ENCODE measurements at places on chromosomes 5 and 9.
A peak's percentile ranks its signal among the peaks of the same experiment; 100 is the strongest.

DNA sequence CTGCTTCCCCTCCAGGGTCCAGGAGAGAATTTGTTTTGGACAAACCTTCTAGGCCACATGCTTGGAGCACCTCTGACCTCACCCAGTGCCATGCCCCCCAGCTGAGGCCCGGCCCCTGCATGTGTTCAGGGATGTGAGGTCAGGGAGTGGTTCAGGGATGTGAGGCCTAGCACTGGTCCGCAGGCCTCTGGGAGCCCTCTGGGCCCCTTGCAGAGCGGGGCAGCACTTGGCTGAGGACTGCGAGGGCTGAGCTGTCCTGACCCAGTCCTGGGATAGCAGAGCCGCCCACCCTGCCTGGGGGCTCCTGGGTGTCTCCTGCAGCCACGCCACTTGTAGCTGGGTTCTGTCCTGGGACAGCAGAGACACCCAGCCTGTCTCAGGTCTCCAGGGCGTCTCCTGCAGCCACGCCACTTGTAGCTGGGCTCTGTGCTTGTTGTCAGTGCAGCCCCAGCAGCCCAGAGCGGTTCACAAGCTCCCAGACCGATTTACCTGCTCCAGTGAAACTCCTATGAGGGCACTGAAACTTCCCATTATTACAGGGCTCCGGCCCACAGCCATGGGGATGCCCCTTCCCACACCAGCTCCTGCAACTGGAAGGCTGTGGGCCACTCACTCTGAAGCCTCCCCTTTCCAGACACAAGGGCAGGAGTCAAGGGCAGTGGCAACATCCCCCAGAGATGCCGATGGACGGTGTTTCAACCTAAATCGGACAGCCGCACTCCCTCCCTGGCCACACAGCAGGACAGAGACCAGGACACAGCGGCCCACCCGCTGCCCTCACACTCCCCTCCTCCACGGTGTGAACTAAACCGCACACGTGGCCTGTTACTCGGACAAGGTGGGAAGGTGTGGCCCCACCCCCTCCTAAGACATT, 5.4 kb upstream of the CEP72 start:
- DNase-seq, result no peak

GRCh38 chr5:143557061-143557818, 153.8 kb upstream of the NR3C1 start:
- DNase-seq, result no peak

- DNase-seq, result no peak
These were observed at the start of gene ERAP2 for GRCh38 chr5:96876292-96876850. TSS of gene ERAP2 (plus strand) at chr5:96876500. CDS start at chr5:96879686, 3,186 bp downstream.

- DNase-seq, result peak; percentile 7
These were observed 347.8 kb downstream of the TRIM32 start for GRCh38 chr9:117034866-117035265.

- DNase-seq, result no peak
These were observed 15.2 kb upstream of the RNU6ATAC start for GRCh38 chr9:134179595-134179917.

GRCh38 chr9:19598722-19599121, 189.9 kb downstream of the ACER2 start:
- DNase-seq, result no peak

GRCh38 chr5:17219992-17220391, 2.6 kb downstream of the BASP1 start:
- no peak for DNase-seq

DNA sequence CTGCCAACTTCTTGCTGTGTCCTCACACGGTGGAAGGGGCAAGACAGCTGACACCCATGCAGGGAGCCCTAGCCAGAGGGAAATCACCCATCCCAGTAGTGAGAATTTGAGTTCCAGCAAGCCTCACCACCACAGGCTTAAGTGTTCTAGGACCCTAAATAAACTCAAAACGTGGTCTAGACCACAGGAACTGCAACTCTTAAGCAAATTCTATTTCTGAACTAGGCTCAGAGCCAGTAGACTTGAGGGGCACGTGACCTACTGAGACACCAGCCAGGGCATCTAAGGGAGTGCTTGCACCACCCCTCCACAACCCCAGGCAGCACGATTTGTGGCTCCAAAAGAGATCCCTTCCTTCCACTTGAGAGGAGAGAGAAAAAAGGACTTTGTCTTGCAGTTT, 96.0 kb upstream of the PHF24 start:
- no peak for DNase-seq

- no peak for DNase-seq
These were observed 17.6 kb downstream of the DENND1A start for GRCh38 chr9:123912167-123912897.

- no peak for DNase-seq
These were observed 54.5 kb downstream of the PHF2 start for GRCh38 chr9:93630806-93631411.

DNA sequence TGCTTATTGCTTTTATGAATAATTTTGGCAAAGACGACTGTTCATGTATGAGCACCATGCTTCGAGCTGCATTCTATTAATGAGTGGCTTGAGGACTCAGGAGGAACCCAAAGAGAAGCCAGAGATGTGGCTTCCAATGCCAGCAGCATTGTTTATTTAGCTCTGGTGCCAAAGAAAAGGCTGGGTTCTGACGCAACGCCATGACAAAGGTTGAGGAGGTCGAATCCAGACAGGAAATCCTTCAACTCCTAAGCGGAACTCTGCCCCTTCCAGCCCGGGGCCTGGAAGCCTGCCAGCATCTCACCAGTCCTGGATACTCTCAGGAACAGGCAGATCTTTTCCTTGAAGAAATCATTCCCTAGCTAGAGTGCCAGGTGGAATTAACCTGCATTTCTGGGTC, 104.4 kb downstream of the ARHGAP26 start:
- DNase-seq, result no peak

DNA sequence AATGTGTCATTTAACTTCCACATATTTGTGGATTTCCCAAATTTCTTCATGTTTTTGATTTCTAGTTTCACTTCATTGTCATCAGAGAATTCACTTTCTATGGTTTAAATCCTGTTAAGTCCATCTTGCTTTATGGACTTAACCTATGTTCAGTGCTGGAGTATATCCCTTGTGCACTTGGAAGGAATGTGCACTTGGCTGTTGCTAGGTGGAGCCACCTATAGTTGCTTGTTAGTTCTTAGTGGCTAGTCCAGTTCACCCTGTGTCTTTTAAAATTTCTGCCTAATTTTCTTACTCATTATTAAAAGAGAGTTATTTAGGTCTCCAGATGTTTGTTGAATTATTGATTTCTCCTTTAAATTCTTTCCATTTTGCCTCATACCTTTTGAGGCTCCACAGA, 1472.5 kb upstream of the CDH6 start:
- DNase-seq, result no peak

DNA sequence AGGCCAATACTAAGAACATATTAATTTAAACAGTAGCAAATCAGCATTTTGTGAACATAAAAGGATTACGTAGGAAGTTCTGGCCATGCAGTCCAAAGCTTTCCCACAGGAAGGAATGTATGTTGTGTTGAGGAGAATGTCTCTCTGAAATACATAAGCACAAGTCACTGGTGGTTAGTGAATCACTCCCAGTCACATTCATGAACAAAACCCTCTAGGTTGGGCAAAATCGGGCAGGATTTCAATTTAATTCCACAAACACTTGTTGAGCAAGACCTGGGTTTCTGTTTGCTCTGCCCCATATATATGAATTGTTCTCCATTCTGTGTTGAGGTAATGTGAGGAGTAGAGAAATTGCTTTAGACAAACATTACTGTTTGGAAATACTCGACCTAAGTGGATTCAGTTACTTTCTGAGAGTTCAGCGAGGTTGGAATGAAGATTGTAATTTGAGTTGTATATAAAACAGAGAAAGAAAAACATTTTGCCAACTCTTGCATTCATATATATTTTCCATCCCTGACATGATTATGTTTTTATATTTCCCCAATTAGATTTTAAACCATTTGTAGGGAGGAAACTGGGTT, 127.6 kb upstream of the RPS23 start:
- no peak for DNase-seq

DNA sequence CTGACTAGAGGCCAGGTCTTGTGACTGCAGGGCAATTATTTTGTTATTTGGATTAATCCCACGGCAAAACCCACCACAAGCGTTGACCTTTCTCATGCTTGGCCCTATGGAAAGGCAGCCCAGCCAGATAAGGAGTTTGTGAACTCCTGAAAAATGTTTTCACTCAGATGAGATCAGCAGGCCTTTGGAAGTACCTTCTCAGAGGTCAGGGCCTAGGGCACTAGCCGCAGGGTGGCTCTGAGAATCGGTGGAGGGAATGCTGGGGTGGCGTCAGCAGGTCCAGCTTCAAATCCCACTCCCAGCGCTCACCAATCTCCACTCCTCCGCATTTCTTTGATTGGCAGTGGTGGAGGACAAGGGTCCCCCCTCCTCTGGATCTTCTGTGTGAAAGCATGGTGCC, 194.4 kb downstream of the GADD45G start:
- no peak for DNase-seq

- no peak for DNase-seq
These were observed 154.0 kb downstream of the PIK3R1 start for GRCh38 chr5:68369457-68370125.

DNA sequence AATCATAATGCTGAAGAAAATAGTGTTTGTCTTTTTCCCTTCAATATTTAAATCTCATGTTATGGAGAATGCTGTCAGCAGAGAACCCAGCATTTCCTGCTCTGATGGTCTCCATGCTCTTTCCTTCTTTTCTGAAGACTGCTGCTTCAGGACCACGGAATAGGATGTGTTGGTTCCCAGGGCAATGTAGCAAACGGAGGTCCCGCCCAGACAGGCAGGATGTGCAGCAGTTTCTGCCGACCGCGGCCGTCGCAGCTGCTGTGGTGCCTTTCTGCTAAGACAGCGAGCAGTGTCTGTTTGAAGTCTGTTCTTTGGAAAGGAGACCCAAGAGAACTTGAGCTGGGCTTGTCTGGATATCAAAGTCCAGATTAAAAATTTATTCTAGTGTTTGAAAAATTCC, 654.3 kb downstream of the CCDC171 start:
- no peak for DNase-seq

DNA sequence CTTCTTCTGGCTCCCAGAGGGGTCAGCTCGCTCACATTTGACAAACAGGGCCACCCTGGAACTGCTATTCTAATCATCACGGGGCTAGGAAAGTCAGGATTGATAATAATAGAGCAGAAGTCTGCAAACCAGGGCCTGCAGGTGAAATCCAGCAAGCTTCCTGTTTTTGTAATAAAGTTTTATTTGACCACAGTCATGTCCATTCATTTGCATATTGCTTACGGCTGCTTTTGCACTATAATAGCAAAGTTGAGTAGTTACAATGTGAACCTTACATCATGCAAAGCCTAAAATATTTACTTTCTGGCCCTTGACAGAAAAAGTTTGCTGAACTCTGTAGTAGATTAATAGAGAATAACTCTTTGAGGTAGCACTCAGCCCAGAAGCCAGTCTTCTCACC, 63.2 kb upstream of the CTXN3 start:
- DNase-seq, result no peak

GRCh38 chr9:99264070-99264680, 42.1 kb downstream of the SEC61B start:
- peak; percentile 22 for DNase-seq

GRCh38 chr9:128702445-128702948, at the start of gene PKN3:
TSS of gene PKN3 (plus strand) at chr9:128702503. CDS start at chr9:128702916, 413 bp downstream.
- DNase-seq, result peak; percentile 94

DNA sequence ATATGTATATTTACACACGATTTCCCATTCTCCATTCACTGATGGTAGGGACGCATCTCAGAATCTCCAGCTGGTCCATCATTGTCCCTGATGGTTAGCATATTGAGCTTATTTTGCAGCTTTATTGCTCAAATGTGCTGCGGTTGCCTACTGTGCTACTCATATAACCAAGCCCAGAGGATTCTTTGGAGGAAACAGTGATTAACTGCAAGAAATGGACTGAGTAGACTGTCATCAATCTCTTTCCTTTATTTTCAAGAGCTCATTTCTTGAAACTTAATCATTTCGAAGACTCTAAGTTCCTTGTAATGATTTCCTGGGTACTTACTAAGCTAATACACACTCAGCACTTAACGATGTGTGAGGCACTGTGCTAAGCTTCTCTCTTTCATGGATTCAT, 119.0 kb downstream of the MAT2B start:
- no peak for DNase-seq

- no peak for DNase-seq
These were observed 75.4 kb downstream of the RASEF start for GRCh38 chr9:82987370-82988189.

DNA sequence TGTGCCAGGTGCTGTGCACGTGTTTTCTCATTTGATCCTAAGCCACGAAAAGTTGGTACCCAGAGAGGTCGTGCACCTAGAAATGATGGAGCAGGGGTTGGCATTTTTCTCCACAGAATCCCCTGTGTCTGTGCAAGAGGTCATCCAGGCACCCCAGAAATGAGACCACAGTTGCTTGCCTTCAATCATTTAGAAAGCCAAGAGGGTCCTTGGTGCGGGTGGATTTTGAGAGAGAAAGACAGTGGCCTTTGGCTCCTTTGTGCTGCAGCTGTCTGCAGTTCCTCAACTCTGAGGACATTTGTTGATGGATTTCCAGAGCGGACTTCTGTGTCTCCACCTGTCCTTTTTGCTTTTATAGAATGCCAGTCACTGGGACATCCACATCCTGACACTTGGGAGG, 33.8 kb upstream of the SPRY4 start:
- no peak for DNase-seq

GRCh38 chr5:131212471-131213021, 41.8 kb downstream of the LYRM7 start:
- no peak for DNase-seq

- no peak for DNase-seq
These were observed 992.1 kb downstream of the MAT2B start for GRCh38 chr5:164497311-164498064.

DNA sequence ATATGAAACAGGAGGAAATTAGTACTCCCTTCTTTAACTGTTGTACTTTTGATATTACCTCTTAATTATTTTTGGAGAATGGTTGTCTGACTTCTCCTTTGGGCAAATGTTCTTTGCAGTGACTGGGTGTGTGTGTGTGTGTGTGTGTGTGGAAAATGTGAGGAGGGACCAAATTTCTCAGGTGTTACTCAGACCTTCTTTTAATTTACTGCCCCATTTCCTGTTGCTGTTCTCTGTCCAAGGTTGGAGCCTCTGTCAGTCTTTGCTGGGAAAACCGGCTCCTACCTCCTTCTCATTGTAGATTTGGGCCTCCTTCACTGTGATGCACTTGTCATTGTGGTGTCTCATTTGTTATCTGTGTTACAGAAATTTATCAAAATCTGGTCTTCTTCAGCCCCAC, 68.4 kb downstream of the PBX3 start:
- DNase-seq, result no peak

Measured in HEK293T (cell line).